ENCODE measurements at places on chromosomes 4 and X.

GRCh38 chr4:43560047-43560446 lies 667.5 kb downstream of the GRXCR1 start:
- DNase-seq, result no peak

DNA sequence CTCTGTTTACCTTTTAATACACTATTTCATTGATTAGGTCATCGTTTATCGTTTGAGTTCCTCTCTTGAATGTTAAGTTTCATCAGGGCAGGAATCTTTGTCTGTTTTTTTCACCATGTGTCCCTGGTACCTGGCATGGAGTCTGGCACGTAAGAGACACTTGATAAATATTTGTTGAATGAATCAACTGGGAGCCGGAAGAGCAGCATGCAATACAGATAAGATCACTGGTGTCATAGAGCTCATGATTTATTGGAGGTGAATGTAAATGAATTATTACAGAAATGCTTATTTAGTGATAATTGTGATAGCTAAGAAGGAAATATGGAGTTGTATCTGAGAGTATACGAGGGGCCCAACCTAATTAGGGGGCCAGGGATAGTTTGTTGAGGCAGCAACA lies 62.8 kb downstream of the UCHL1 start:
- DNase-seq, result no peak

- DNase-seq, result peak; percentile 10
Measured at GRCh38 chrX:71953946-71954345, 43.3 kb downstream of the NHSL2 start.

GRCh38 chr4:163846008-163846407 lies 351.5 kb downstream of the TMA16 start:
- DNase-seq, result no peak

- no peak for DNase-seq
Measured at GRCh38 chr4:55903577-55903976, 45.2 kb upstream of the CEP135 start.

DNA sequence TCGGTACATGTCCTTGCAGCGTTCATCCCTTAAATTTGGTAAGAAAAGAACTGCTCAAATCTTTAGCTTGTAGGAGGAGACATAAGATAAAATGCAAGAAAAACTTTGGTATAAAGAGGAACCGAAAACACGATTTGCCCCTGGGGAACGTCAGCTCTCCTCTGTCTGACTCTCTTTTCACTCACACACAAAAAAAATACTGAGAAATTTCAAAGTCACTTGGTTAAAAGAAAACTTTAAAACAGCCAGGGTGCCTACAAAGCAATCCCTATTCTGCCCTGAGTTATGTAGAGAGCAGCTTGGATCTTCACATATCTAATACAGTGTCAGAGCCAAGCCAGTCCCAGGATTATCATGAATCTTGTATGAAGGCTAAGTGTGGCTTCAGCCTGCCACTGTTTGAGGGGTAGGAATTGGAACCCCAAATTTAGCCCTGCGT lies 248.5 kb upstream of the CXXC4 start:
- no peak for DNase-seq

DNA sequence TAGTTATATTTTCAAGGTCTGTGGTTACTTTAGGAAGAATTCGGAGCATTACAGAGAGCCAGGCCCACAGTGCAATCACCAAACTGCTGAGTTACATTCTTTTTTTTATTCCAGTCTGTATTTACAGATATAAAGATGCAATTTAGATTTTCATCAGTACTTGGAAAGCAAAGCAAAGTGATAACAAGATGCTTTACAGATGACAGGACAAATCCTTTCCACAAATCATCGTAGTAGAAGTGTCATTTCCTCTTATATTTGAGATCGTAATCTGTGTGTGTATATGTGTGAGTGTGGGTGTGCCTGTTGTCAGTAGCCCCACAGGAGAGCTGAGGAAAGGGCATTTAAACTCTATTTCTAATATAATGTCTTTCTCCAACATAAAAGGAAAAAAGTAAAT lies 1893.7 kb downstream of the STIM2 start:
- no peak for DNase-seq

GRCh38 chrX:46554942-46555341 lies 9.7 kb upstream of the ZNF674 start:
- DNase-seq, result no peak

DNA sequence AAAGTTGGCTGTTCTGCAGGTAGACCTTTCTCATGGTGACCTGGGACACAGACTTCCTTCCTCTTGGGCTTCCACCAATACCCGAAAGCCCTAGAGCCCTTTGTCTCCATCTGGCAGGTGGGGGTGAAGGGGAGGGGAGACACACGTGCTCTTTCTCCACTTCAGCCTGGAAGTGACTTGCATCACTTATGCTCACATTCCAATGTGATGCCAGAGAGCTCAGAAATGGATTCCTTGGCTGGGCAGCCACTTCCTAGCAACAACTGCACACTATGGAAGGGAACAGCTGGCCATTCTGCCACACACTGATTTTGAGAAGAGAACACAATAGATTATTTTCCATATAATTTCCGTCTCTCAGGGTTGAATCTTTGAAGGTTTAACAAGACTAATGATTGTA lies 36.3 kb downstream of the C4orf51 start:
- no peak for DNase-seq

DNA sequence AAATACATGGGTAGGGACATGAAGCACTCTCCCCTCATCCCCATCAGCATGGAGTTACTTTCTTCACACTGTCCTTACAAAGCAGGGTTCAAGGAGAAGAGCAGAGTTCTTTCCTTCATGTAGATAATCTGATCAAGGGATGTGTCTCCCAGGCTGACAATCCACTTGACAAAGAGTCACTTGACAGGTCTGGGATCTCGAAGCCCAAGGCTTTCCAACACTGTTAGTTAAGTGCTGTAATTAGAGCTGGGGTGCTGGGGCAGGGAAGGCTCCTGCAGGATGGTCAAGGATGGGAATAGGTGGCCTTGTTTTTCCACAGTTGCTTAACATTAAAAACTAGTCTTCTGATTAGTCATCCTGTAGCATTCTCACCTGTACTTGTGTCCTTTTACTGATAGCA lies 38.0 kb downstream of the CCNG2 start:
- DNase-seq, result no peak

DNA sequence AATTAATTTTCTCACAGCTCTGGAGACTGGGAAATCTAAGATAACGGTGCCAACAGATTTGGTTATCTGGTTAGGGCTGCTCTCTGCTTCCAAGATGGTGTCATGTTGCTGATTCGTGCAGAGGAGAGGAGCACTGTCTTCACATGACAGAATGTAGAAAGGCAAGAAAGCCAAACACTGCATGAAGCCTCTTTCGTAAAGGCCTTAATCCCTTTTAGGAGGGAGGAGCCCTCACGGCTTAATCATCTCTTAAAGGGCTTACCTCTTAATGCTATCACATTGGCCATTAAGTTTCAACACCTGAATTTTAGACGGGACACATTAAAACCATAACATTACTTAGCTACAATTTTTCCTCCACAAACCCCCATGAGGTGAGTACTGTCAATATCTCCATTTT lies 174.1 kb downstream of the COX18 start:
- no peak for DNase-seq

DNA sequence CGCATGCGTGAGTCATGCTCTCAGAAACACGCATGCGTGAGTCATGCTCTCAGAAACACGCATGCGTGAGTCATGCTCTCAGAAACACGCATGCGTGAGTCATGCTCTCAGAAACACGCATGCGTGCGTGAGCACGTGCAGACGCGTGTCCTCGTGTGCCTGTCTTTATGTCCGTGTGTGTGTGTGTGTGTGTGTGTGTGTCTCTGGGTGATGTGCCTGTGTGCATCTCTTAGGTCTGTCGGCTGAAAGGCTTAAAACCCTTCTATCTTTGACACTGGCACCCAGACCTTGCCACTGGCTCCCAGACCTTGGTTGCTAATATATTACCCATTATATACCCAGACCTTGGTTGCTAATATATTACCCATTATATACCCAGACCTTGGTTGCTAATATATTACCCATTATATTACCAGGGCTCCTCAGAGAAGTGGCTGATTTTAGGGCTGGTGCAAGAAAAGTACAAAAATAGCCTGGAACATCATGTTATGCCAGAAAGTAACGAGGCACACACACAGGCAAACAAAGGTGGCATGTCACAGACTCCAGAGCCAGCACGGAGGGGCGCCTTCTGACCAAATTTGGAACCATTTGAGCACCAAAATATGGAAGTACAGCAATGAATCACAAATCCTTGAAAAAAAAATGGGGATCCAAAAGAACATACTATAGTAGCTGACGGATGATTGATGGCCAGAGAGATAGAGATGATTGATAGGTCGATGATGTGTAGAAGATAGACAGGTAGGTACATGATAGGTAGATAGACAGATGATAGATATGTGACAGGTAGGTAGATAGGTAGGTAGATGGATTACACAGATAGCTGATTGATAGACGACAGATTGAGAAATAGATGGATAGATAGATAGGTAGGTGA lies 19.2 kb upstream of the ADRA2C start:
- no peak for DNase-seq

- DNase-seq, result no peak
Measured at GRCh38 chr4:181504924-181505323, 738.3 kb upstream of the TENM3 start.

DNA sequence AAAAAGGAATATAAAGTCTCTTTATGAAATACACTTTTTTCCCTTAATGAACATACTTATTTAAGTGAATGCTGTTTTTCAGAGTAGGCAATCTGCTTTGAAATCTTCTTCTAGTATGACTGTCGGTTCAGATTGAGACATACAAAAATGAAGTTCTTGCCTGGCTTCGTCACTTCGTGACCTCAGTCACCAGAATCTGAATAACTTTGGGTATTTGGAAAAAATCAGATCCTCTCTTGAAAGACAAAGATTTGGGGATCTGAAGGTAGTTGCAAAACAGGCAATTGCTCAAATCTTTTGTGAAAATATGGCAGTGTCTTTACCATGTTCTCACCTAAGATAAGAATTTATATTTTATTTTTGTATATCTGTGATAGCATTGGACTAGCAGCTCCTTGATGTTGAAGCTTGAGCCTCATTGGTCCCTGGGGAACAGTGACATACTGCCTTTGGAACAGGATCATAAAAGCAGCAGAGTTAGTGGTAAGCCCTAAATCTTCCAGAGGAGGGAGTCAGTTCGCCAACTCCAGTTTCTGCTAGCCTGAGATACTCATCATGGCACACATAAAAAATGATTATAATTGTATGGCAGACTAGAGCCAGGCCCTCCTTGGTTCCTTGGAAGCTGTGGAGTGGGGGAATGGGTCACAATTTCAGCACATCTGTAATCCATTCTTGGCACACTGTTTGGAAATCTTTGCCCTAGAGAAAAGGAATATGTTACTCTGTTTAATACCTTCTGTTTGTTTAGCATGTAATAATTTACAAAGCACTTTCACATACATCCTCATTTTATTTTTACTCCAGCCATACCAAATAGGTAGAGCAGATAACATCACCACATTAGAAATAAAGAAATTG lies 5.0 kb downstream of the ARFIP1 start:
- DNase-seq, result no peak

DNA sequence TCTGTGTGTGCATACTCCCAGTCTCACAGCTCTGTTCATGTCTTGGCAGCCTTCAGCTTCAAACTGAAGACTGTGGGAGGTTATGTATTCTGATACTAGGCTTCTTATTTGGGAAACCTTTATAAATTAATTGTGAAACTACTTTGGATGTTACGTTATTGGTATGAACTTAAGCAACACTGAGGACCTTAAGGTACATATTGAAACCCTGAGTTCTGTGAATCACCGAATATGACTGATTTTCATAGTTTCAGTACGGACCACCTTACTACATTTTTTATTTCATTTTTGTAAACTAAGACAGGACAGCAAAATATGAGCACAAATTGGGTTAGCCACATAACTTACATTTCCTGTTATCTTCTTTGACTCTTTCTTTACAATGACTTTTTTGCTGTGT lies 498.4 kb downstream of the PDGFC start:
- no peak for DNase-seq

DNA sequence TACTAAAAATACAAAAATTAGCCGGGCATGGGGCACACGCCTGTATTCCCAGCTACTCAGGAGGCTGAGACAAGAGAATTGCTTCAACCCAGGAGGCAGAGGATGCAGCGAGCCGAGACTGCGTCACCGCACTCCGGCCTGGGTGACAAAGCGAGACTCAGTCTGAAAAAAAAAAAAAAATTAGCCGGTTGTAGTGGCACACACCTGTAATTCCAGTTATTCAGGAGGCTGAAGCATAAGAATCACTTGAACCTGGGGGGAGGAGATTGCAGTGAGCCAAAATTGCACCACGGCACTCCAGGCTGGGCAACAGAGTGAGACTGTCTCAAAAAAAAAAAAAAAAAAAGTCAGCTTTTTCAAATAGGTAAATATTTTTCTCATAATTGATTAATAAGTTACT lies 71.9 kb downstream of the WDFY3 start:
- no peak for DNase-seq

GRCh38 chrX:108270280-108270679 lies 167.9 kb downstream of the COL4A6 start:
- no peak for DNase-seq

DNA sequence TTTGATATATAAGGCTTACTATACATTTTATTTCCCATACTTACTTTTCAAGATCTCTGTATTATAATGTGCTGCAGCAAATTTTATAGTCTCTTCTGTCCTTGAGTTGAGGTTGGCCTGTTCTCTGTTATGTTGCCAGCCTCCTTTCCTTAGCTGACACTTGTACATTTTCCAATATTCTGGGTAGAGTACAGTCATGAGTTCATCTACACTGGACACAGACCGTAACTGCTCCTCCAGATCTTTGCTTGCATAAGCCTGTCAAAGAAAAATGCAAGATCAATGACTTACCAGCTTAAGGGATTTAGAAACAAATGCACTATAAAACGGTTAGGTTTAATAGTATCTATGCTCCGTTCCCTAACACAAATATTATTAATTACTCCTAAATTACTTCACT lies 63.2 kb downstream of the VEGFC start:
- no peak for DNase-seq

- no peak for DNase-seq
Measured at GRCh38 chrX:95889279-95889678, 795.4 kb upstream of the DIAPH2 start.

DNA sequence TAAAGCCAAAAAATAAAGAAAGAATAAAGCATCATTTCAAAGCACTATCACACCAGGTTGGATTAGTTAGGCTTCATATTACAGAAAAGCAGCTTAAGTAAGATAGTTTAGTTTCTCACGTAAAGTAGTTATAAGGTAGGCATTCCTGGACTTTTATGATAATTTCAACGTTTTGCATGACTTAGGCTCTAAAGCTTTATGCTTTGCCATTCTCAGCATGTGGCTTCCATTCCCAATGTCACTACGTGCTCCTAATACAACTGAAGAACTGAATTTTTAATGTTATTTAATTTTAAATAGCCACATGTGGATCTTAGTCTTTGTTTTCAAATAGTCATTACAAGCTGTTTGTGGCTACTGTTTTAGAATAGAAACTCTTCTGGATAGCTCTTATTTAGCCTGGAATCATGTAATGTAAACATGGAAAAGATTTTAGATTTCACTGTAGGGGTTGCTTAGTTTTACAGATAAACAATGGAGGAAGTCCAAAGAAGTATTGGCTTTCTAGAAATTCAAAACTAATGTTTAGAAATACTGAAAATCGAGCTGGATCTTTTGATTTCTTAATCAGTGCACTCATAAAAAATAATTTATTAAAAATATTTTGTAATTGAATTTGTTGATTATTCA lies 710.0 kb downstream of the IL1RAPL1 start:
- DNase-seq, result no peak

- no peak for DNase-seq
Measured at GRCh38 chrX:153766098-153766817, 2.2 kb downstream of the PLXNB3 start.
